Urinary bladder (tissue), 4 donors: ENCODE measurements at places on chromosomes 6 and 20. TPM values are rescaled to one million over a fixed set of nuclear protein-coding genes. Genes with fewer than 3 reads are reported as not detected.

The ATAT1 gene
- 7.6 TPM for polyA plus RNA-seq

GRCh38 chr6:161618831-161619454, 345.1 kb upstream of the AGPAT4 start:
- no peak for DNase-seq

DNA sequence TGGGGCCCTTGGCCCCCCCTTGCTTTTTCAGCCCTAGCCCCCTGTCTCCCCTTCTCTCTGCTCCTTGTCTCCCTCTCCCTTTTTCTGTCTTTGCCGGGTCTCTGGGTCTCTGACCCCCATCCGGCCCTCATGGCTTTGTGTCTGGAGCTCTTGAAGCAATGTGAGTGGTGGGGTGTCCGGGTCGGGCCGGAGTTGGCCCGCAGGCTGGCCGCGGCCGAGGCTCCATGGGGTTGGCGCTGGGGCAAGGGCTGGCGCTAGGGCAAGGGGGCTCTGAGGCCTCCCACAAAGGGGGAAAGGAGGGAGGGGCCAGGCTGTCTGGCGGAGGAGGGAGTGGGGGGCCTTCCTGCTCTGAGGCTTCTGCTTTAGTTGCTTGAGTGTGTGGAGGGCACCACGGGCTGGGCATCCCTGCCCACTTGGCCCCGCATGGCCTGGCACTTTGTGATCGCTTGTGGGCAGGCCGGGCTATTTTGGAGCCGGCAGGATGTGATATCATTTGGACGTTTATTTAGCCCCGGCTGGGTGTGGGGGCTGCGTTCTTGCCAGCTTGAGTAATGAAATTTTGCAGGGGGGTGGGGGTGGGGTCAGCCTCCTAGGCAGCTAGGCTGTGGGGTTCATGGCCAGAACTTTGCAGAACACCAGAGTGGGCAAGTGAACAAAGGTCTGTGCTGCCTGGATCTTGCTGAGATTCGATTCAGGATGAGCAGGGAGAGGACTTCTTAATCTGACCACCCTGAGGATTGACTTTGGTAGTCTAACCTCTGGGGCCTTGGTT, 78.7 kb upstream of the MYL9 start:
- no peak for DNase-seq

DNA sequence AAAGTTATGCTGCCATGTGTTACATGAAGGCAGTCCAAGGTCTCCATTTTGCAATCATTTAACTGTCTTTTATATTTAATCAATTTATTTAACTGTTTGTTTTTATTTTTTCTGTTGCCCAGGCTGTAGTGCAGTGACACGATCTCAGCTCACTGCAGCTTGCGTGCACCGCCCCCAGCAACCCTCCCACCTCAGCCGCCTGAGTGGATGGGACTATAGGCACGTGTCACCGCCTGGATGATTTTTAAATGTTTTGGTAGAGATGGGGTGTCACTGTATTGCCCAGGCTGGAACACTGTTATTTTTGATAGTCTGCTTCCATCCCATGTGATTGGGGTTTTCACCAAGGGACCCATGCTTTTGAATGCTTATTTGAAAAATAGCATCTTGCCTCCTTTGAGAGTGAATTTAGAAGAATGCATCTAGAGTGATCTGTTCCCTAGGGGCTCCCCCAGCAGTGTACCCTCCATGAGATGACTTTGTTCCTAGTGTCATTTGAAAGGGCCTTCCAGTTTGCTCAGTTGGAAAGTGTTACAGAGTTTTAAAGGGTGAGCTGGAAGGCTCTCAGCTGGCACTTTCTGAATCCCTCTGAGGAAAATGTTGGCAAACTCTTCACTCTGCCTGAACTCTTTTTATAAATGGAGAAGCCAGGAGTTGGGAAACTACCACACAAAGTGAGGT, 143.4 kb downstream of the JARID2 start:
- no peak for DNase-seq

- no peak for DNase-seq
Measured at GRCh38 chr6:56772737-56773184, 130.1 kb upstream of the DST start.

DNA sequence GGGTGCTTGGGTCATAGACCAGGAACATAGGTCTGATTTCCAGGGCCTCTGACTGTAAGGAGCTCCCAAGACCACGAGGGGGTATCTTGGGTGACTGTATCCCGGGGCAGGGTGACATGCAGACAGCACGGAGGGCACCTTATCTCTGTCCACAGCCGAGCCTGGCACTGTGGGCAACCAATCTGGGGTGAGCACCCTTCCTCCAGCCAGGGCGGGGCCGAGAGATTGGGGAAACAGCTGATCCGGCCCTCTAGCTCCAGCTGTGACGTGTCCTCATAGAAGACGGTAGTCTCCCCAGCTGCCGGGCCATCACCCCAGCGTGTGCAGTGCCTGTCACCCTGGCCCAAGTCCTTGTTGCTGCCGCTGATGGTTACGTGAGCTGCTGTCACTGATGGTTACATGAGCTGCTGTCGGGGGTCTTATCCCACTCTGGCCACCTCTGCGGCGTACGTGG, 139.6 kb upstream of the RNF24 start:
- no peak for DNase-seq

The BNIP5 gene
- not detected for polyA plus RNA-seq

DNA sequence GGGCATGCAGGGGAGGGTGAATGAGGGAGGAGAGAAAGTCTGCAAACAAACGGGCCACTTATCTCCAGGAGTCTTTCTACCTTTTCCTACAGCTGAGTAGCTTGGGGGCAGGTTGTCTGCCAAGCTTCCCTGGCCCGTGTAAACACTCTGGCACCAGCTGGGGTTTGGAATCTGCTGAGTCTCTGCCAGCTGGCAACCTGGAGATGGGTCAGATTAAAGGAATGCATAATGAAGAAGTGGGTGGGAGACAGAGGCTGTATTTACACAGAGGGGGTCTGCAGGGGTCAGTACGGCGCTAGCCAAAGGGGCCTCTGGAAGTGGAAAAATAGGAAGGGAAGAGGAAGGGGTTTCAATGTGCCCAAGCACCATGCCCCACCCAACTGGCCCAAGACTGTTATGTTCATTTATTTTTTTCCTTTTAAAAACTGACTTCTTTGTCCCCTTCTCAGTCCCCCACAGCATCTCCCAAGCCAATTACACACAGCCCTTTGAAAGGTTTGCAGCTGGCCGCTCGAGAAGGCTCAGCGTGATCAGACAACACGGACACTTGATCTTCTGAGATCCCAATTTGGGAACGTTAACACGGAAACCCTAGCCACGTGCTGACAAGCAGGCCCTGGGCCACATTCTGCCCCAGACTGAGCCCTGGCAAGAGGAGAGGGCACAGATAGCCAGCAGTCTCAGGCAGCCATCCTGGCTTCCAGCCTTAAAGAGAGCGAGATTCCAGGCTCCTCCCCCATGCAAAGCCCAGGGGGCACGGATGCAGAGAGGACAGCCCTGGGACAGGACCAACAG, 25.2 kb downstream of the TRAM2 start:
- DNase-seq, result no peak

DNA sequence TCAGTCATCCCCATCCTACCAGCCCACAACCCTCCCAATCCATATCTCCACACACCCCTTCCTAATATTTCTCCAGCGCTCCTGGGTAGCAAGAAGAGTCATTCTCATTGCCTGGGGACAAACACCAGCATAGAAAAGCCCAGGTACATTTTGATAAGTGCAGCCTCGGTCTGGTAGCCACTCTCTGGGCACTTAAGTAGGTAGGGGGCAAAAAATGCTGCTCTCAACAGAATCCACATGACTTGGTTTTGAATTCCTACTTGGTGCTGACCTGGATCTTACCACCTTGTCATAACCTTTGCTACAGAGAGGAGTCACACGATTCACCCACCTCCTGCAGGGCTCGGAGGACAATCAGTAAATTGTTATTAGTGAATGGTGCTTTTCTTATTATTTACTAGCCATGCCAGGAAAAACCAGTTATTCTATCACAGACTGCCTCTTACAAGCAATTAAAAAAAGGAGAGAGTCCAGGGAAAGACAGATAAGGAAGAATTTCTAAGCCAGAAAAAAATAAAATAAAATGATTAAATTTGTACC, 249.1 kb downstream of the LY86 start:
- DNase-seq, result no peak
